ENCODE measurements at places on chromosomes 7 and 10.

DNA sequence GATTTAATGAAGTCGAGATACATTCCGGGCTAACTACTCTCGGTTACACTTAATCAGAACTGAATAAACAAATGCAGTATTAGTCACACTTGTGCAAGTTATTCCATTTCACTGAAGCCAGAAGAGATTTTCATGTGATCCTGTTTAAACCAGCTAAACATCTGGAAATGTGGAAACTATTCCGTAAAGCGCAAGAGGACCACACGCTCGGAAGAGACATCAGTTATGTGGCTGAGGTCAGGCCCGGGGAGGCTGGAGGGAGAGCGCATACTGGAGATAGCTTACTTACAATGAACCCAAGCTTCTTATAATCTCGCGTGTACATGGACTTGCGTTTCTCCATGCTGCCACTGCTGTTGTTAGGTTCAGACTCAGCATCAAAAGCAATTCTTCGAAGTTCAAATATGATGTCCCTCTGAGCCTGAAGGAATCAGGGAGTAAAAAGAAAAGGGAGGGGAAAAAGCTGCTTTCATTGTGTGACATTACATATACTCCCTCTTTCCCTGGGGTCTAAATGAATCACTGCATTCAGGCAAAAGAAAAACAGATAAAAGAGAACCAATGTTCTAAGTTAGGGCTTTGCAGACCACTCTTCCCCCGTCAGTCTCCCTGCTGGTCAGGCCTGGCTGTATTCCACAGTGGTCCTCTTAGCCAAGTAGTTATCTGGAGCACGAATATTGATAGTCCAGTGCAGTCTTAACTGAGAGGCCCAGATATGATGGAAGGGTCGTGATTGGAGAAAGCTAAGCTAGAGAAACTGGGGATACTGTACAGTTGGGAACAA is 237.4 kb downstream of the ELMO1 start:
- DNase-seq, result no peak

- DNase-seq, result no peak
Observed at GRCh38 chr10:102579328-102579727, 65.0 kb upstream of the TRIM8 start.

GRCh38 chr7:44697136-44698045 is 51.3 kb upstream of the ZMIZ2 start:
- no peak for DNase-seq

- no peak for DNase-seq
Observed at GRCh38 chr10:13483073-13483472, 45.7 kb downstream of the BEND7 start.

- DNase-seq, result no peak
Observed at GRCh38 chr10:88314362-88314761, 268.8 kb downstream of the RNLS start.

DNA sequence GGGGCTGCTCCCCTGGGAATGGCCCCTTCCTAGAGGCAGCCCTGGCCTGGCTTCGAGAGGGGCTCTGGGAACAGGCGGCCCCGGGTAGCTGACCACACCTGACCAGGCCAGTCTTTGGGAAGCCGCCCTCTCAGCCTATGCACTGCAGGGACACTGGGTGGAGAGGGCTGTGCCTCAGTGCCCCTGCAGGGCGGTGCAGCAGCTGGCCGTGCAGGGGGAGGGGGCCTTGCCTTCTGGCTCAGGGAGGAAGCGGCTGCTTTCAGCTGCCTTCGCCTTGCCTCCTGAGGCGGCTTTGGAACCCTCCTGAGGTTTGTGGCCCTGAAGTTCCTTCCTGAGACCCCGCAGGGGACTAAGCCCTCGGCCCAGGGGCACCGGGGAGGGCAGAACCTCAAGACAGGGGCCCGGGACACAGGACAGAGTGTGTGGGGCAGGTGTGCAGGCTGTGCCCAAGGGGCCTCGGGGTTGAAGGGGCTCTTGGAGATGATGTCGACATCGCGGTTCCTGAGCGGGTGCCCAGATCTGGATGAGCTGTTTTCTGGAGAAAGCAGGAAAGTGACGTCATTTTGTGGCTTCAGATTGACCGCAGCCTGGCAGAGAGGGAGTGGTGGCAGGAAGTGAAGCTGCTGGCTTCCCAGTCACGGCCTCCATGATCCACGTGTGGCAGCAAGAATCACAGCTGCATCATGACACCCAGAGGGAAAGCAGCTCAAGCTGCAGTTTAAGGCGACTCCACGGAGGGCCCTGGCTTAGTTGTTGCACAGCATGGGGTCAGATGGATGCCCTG is 17.7 kb downstream of the ADAM8 start:
- DNase-seq, result no peak

GRCh38 chr10:89153116-89153515 is 54.0 kb downstream of the CH25H start:
- DNase-seq, result no peak

DNA sequence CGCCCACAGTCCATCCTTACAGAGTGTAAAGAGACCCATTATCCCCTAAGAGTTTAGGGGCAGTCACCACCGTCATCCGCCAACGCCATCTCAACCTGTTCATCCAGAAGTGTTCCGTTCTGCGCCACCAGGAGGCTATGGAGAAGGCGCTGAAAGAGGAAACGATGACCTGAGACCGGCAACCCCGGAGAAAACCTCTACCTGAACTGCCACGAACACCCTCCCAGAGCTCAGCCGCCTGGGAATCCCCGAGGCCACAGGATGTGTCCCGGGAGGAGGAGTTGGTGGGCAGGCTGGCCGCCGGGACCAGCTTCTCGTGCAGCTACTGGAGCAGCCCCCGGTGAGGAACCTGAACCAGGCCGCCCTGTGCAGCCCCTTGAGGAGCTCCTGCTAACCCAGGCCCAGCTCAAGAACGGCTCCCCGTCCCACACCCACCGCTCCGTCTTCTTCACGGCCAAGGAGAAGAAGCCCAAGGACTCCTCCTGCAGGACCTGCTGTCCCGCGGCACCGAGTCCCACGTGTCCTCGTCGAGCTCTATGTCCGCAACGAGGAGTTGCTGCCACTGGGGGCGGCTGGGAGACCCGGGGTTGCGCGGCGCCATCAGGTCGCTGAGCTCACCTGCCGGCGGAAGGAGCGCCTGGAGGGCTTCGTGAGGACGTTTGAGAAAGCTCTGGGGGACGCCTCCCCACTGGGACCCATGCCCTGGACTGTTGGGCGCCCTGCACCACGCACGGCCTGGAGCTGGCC is 21.1 kb upstream of the LANCL2 start:
- no peak for DNase-seq

GRCh38 chr7:74025146-74025545 is 2.8 kb upstream of the ELN start:
- peak; percentile 51 for DNase-seq

DNA sequence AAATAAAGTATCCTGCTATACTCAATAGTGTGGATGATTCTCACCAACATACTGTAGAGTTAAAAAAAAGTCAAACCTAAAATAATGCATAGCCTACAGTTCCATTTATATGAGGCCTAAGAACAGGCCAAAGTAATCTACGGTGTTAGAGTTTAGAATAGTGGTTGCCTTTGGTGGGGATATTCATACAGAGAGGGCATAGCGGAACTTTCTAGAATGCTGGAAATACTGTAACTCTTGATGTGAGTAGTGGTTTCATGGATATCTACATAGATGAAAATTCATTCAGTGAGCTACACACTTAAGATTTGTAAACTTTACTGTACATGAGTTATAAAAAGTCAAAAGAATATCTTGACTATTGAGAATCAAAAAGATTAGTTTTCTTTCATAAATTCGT is 349.9 kb upstream of the NFE2L3 start:
- no peak for DNase-seq

- peak; percentile 78 for DNase-seq
Observed at GRCh38 chr7:16695621-16696237, 49.7 kb downstream of the BZW2 start.

- DNase-seq, result no peak
Observed at GRCh38 chr7:131157530-131158243, 170.0 kb upstream of the MKLN1 start.

DNA sequence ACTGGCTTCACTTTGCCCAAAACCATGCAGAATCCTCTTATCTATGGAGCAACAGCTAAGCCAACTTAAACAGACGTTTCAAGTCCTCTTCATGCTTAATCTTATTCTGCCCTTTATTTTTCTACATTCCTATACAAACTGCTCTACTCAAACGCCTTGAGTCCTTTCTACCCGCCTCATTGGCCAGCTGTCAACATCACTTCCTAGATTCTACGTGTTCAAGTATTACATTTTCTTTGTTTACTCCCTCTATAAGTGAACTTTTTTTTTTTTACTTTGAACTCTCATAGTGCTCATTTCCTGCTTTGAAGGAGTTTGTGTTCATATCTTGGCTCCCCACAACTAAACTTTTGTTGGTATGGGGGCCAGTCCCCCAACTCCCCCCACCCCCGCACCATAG is 28.9 kb upstream of the SLC26A5 start:
- no peak for DNase-seq

GRCh38 chr7:36291387-36292316 is 98.0 kb upstream of the ANLN start:
- DNase-seq, result peak; percentile 87

DNA sequence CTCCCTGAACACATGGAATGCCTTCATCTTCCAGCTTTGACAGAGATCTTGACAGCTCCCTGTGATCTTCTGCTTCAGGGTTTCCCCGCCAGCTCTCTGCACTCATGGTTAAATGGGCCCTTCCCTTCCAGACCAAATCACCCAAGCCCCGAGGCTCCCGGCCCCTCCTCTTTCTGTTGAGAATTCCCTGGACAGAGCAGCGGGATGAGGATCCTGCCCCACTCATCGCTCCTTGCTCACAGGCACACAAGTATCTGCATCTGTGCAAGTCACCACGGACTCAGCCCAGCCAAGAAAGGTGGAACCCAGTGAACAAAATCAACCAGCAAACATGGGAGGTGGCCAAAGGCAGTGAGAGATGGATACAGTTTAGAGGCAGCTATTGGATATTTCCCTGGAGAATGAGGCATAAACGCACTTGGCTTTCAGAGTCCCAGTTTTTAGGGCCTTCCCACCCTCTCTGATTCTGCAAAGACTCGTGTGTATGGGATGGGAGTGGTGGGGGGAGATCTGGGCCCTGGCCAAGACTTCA is 37.7 kb upstream of the CXCL12 start:
- no peak for DNase-seq

DNA sequence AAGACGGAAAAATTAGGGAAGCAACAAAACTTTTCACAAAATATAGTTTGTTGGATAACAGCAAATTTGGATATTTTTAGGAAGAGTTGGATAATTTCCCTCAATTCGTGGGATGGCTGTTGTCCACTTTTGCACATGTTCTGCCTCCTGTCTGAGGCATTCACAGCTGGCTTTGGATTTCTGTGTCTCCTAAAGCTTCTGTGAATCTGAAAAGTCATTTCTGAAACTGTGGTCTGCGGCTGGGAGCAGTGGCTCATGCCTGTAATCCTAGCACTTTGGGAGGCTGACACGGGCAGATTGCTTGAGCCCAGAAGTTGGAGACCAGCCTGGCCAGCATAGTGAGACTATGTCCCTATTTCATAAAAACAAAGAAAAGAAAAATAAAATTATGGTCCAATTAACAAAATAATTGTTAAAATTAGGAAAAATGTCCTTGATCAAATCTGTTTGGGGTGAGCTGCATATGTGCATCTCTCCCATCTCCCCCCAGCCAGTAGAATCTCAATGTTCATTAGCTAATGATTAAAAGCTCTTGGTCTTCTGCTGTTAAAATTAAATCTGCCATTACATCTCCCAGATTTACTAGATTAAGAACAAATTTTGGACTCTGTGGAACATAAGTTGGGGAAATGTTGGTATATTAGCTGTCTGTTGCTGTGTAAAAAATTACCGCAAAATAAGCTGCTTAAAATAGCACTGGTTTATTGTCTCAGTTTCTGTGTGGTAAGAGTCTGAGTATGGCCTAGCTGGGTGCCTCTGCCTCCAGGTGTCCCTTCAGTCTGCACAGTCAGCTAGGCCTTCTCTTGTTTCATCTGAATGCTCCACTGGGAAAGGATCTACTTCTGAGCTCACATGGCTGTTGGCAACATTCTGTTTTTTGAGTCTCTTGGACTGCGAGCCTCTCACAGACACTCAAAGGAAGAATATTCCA is 332.0 kb upstream of the FZD1 start:
- DNase-seq, result peak; percentile 56

GRCh38 chr7:129466796-129467195 is 32.6 kb downstream of the STRIP2 start:
- no peak for DNase-seq

DNA sequence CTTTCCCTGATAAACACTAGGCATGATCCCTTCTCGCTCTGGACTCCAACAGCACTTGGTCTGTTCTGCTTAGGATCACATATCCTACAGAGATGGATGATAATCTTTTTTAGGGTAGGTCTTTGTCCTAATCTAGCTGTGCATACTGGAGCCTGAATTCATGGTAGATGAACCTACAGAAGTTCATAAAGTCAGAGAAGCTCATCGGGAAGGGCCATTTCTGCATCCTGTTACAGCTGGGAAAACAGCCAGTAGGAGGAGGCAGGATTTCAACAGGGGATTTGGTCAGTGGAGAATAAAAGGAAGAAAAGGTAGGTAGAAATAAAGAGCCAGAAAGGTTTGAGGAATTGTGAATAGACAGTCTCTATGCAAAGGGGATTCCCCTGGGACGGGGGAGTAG is 101.4 kb downstream of the ANK3 start:
- peak; percentile 4 for DNase-seq

DNA sequence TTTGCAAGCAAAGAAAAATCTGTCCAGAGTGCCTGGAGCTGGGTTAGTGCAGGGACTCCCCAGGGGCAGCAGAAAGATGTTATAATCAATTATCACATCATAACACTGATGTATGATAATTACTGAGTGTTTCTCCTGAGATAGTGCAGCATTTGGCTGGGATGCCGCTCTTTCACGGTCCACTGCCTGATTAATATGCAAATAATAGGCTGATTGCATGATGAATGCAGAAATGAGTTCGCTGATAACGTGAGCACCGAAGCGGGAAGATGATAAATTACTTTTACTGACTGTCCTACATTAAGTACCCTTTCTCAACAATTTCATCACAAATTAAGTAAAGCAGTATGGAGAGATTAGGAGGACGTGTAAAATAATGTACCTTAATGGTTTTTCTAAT is 71.4 kb upstream of the SH2B2 start:
- DNase-seq, result peak; percentile 56

GRCh38 chr7:94656658-94656924 is 658 bp upstream of the SGCE start:
- DNase-seq, result no peak

DNA sequence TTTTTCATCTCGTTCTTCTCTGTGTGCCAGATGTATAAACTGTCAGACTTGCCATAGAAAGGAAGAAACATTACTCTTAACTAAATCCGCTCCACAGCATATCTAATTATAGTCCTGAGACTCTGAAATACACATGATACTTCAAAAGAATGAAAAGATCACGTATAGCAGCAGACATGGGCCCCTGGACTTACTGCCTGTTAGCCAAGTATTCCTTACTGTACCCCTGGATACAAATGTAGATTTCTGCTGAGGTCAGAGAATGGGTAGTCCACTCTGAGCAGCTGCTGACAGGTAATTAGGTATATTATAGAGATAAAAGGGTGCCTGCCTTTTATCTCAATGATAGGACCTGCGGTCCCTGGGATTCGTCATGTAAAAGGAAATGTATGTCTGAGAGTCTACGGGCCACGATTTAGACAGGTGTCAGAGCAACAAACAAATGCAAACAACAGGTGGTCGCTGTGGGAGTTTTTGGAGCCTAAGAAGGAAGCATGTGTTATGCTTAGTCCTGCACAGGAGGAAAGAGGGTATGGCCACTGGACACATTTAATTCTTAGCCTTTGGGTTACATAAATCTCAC is 69.4 kb downstream of the VOPP1 start:
- DNase-seq, result peak; percentile 91

- peak; percentile 63 for DNase-seq
Observed at GRCh38 chr7:18901351-18901750, 216.1 kb downstream of the TWIST1 start.

- peak; percentile 45 for DNase-seq
Observed at GRCh38 chr7:98831641-98832221, 38.1 kb downstream of the TMEM130 start.
